ENCODE measurements at places on chromosomes 7 and 10.

GRCh38 chr7:148831782-148832181, 52.3 kb downstream of the EZH2 start:
- DNase-seq = no peak

DNA sequence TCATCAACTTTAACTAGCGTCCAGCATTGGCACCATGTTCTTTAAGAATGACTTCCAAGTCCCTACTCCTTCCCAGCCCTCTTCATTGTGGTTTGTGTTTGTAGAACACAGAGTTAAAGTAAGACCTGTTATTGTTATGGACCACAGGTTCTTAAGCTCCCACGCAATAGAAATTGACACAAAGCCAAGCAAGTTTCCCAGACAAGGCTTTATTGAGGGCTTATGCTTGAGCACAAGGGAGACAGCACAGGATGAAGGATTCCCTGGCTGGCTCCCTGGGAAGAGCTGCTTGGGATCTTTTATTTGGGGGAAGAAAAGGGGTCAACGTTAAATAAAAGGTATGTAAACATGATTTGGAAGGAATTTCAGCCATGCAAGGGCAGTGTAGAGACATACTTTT, 44.3 kb upstream of the PRKCQ start:
- no peak for DNase-seq

DNA sequence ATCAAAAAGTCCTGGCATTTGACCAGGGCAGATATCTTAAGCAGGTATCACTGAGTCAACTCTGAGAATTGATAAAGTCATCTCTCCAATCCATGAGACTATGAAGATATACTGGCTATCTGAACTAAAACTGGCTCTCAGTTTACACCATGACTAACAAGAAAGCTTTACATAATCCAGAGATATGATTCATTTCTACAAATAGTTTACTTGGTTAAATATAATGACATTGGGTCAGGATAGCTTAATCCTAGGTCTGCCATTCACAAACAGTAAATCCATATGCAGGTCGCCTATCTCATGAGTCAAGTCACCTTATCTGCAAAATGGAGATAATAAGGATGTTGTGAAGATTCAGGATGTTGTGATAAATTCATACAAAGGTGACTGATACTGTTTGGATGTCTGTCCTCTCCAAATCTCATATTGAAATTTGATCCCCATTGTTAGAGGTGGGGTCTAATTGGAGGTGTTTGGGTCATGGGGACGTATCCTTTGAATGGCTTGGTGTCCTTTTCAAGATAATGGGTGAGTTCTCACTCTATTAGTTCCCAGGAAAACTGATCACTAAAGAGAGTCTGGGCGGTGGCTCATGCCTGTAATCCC, 117.4 kb downstream of the JMJD1C start:
- no peak for DNase-seq

- DNase-seq = no peak
Measured at GRCh38 chr7:106415433-106415832, 130.7 kb upstream of the NAMPT start.

DNA sequence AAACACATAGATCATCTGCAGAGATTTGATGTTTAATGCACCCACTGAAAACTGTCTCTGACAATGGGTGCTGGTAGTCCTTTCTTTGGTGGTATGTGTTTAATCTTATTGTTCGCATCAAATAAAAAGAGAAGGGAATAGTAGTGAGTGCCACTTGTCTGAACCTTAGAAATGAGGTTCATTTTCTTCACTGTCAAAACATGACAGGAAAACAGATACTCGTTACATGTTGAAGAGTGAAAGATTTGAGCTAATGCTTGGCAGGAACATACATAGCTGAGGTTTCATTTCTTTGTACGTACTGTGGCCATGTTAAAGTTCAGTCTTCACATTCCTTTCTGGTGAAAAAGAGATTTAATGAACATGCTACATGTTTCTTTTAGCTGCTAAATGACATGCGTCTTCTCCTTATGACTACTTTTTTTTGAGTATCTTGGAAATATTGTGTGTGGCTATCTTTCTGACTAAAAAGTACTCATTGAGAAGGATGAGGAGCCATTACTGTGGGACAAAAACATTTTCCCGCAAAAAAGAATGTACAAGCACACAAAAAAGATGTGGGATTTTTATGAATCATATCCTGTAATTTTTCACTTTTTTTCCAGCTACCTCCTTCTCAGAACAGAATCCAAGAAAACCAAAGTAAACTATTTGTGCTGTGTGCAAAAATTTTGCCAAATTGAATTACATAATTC, 108.0 kb downstream of the TWIST1 start:
- no peak for DNase-seq

DNA sequence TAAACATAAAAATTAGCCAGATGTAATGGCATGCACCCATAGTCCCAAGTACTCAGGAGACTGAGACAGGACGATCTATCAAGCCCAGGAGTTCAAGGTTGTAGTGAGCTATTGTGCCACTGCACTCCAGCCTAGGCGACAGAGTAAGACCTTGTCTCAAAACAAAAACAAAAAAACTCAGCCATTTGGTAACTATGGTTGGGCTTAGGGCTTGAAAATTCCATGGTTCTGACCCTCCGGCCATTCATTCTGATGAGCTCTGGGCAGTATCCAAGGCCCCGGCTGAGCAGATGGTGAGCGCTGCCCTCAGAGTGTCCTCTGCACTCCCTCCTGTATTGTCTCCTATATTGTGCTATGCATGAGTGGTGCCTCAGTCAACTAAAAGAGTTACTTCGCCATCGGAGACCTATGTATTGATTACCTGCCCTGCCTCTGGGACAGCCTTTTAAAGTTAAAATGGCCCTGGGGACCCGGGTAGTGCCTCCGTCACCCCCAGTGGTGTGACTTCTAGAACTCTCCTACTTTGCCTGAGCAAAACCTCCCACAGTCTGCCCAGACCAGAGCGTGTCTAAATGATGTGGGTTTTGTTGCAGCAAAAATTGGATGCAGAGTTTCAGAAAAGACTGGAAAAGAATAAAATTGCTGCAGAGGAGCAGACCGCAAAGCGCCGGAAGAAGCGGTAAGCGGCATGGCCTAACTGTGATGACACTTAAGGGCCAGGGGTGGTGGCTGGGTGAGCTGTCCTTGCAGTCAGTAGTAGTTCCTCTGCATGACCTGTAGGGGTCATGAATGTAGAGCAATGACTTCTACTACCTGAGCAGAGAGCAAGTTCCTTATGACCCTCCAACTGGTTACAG, 8.1 kb downstream of the PRKRIP1 start:
- peak; percentile 85 for DNase-seq

DNA sequence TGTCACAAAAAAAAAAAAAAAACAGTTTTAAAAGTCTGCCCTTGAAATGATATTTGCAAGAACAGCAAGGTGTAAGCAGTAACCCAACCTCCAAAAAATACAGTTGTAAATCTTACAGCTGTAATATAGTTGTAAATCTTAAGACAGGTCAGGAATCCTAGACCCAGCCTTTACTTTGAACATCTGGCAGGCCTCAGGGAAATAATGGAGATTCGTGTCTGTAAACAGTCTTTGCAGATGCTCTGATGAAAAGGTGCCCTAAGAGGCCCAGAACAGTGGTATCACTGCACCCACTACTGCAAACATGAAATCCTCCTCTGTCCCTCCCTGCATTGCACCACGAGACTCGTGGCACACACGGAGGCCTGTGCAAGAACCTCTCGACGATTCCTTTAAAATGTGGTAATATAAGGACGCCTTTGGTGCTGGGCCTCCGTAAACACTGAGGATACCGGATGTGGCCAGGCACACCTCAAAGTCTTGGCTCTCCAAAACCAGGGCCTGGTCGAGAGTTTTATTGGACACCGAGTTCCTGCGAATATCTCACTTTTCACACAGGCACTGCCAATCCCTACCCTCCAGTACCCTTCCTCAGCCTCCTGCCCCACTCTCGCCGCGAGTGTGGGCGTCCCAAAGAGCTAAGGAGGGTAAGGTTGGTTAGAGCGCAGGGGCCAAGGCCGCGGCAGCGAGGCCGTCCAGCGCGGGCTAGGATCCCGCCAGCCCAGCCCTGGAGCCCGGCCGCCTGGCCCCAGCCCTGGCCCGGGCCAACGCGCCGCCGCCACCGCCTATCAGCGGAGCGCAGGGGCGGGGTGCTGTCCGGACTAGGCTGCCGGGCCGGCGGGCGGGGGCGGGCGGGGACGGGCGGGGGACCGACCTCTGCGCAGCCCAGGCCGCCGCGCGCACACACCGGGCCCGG, at the start of gene REEP3:
Gene REEP3, plus strand, starts transcription at position 902 of the 916 bp plus-strand sequence. CDS start 145 bp downstream, outside the sequence.
- peak; percentile 25 for DNase-seq

Data from HuH-7 (cell line).